Left colon (tissue), 2 donors: ENCODE measurements at places on chromosomes 1 and 21. TPM values are rescaled to one million over a fixed set of nuclear protein-coding genes. Genes with fewer than 3 reads are reported as not detected.

Gene SPRR1A
- total RNA-seq: not detected

GRCh38 chr1:39692152-39693074 lies 1.2 kb upstream of the HPCAL4 start:
- peak; percentile 20 for DNase-seq

GRCh38 chr1:84907095-84907827 lies 14.3 kb upstream of the LPAR3 start:
- no peak for DNase-seq

Gene NUDT17
- 1.3 TPM for total RNA-seq

Gene CCDC30
- 1.8 TPM for total RNA-seq

- no peak for DNase-seq
Observed at GRCh38 chr1:55716610-55717009, 501.4 kb upstream of the USP24 start.

DNA sequence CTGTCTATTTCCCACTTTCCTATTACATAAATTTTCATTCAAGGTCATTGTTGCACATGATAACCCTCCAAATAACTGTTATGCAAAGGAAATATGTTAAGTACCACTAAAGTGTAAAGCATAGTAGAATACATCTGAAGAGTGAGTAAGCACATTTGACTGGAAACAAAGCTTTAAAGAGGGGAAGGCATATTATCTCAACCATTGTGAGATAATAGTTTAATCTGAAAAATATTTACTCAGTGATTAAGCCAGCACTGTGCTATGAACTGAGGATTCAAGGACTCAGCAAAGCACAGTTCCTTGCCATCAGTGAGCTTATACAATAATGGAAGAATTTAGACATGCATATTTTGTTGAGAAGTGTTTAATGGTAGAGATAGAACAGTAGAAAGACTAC lies 127.4 kb downstream of the HMCN1 start:
- DNase-seq: no peak

DNA sequence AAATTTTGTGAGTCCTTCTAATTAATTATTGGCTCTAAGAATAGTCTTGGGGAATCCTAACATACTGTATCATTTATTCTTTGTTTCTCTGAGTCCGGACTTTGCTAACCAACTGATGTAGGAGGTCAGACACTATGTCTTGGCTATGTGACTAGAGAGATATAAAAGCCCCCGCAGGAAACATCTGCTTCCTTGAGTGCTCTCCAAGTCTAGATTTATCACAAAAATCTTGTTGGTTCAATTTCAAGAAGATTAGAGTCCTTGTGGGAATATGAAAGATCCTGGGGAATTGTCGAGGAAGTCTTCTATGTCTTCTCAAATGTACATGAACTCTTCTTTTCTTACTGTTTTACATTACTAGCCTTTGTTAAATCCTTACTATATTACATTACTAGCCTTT lies 1712.5 kb downstream of the NCAM2 start:
- DNase-seq: no peak

Gene OR2L13
- not detected for total RNA-seq

DNA sequence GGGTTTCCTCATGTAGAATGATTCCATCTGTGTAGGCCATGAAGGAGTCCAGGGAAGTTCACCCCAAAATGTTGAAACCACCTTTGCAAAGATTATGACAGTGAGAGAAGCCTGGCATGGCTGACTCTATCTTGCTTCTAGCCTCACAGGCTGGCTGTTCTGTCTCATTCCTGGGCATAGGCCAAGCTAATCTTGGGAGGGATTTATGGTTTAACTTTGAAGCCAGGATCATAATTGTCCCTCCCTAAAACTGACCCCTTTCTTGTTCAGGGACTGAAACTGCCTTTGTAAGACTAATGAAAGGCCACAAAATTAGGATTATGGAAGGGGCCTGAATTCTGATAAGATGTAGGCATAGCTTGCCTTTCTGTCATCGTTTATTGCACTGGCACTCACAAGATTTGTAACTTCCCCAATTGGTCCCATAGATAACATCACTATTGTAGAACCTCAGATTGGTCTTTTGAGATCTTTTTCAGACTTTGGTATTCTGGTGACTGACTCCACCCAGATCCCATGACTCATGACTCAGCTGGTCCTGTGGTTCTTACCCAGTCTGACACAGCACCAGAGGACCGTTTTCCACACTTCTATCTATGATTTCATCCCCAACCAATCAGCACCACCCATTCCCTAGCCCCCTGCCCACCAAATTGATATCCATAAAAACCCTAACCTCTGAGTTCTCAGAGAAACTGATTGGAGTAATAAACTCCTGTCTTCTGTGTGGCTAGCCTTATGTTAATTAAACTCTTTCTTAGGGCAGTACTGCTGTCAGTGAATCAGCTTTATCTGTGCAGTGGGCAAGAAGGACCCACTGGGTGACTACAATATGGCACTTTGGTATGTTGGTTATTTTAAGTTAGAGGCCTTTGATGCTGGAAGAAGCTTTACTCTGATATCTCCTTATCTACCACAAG lies 13.6 kb upstream of the LAMTOR5 start:
- no peak for DNase-seq

Gene AIM2
- 1.1 TPM for total RNA-seq

Gene MFAP2
- total RNA-seq: 3.9 TPM

DNA sequence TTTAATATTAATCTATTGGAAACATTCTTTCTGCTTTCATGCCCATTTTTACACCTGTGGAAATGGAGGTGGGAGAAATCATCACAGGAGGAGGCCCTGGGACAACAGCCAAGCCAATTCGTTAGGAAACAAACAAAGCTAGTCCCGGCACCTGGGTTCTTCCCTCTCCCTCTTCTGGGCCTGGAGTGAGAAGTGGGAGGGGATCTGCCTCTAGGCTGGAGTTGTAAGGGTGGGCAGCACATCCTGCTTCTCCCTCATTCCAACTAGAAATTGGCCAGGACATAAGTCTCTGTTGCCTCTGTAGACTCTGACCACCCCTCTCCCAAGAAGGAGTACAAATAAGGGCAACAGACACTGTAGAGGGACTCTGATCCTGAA lies 20.2 kb upstream of the ERO1B start:
- DNase-seq: no peak

GRCh38 chr1:197171531-197171930 lies 25.1 kb upstream of the ASPM start:
- no peak for DNase-seq

DNA sequence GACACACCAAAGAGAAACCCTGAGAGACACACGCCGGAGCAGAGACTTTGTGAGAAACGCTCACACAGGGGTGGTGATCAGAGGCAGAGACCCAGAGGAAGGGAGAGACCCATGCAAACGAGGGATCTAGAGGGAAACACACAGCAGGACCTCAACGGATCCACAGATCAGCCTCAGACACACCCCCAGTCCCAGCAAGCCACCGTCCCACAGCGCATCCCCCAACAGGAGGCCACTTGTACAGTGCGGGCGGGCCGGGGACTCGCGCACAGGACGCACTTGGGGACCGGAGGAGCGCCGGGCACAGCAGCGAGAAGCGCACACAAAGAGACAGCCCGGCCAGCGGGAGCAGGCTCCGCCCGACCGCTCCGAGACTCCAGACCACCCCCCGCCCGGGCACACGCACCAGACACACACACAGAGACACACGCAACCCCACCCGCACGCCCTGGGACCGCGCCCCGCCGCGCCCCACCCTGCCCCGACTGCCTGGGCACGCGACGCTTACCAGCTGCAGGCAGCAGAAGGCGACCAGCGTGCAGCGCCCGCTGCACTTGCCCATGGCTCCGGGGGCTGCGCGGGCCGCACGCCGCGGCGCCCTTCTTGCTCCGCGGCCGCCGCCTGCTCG lies 587 bp downstream of the NKAIN1 start:
- no peak for DNase-seq
